ENCODE measurements at places on chromosomes 7 and 10. TPM values are rescaled to one million over a fixed set of nuclear protein-coding genes. Genes with fewer than 3 reads are reported as not detected.

The PAX4 gene
- not detected for total RNA-seq

The SUGCT gene
- total RNA-seq: 5.4 TPM

The MUC3A gene
- total RNA-seq: 43.9 TPM

The HOXA5 gene
- total RNA-seq: not detected

The NSUN5 gene
- 55.8 TPM for total RNA-seq

The IGF2BP3 gene
- 190 TPM for total RNA-seq

The UPK3BL1 gene
- total RNA-seq: 6.4 TPM

The CCT6A gene
- total RNA-seq: 272 TPM

The MYPN gene
- total RNA-seq: not detected

The ZNF722 gene
- not detected for total RNA-seq

GRCh38 chr7:93382362-93382761 is 150.2 kb downstream of the VPS50 start:
- DNase-seq: no peak

- no peak for DNase-seq
Measured at GRCh38 chr7:41536873-41537665, 165.8 kb downstream of the INHBA start.

DNA sequence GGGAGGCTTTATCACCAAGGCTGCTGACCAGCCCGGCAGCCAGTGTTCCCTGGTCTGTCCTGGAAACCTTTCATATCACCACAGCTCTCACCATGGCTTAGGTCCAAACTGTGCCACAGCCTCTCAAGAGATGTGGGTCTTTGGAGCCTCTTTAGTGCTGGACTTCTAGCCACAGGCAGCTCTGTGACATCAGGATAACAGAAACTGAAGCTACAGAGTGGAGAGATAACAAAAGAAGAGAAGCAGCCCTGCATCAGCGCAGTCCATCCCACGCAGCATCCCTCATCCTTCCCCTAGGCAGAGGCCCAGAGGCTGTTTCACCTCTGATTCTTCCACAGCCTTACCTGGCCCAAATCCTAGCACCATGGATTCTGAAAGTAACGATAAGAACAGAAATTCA is 187.9 kb upstream of the KMT2E start:
- DNase-seq: no peak

DNA sequence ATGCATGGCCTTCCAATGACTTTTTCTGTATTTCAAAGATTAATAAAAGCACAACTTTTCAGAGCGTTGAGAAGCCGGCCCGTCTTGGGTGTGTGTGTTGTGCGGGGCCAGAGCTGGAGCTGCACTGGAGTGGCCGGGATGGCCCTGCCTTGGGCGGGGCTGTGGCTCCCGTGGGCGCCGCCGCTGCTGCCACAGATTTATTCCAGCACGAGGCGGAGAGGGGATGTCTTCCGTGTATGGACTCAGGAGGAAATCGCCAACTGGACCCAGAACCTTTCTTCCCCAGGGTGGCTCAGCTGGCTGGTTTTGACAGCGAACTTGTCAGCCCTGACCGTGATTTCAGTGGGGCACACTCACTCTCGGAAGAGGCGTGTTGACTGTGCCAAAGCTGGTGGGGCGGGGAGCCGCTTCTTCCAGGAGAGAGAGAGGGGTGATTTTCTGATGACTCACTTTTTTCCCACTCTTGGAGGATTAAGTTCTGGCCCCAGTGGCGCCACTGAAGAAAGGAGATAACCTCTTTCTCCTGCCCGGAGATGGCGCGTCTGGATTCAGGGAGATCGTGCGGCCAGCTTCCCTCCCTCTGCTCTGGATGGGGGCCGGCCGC is 72.4 kb downstream of the DNAJB6 start:
- DNase-seq: no peak

- DNase-seq: no peak
Measured at GRCh38 chr7:128024151-128024550, 7.1 kb downstream of the LRRC4 start.

DNA sequence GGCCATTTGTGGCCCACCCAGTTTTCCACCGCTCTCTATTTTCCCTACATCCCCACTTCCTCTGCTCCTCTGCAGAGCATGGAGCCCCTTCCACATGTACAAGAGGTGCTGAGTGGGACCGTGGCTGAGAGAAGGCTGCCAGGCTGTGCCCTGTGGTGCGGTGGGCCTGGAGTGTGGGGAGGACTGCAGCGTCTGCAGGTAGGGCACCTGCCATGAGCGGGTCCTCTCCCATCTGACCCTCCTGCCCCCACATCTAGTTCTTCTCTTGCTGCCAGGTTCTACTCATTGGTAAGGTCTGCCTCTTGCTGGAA is 145.6 kb upstream of the FAM20C start:
- no peak for DNase-seq

DNA sequence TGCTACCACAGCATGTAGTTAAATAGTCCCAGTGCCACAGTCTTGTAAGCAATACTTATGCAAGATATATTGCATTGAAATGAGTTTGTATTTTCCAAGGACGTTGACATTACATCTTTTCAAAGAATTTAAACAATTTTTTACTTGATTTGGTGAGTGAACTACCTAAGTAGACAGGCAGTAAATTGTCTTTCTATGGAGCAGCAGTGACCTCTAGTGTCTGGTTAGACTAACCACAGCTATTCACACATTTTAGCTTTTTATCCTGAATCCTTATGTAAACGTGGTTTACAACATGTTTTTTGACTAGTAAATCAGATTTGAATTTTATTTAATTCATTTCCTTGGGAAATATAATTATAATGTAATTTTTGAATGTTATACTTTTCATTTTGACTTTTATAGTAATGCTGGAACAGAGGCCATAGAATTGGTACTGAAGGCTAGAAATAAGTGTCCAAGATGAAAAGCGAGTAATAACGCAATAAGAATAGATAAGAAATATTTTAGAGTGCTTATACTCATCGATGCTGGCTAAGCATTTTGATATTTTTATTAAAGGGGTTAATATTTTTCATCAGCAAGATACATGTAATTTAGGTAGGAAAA is 5.6 kb downstream of the LRRTM3 start:
- DNase-seq: no peak

GRCh38 chr10:123922126-123922525 is 30.5 kb upstream of the CPXM2 start:
- DNase-seq: no peak

DNA sequence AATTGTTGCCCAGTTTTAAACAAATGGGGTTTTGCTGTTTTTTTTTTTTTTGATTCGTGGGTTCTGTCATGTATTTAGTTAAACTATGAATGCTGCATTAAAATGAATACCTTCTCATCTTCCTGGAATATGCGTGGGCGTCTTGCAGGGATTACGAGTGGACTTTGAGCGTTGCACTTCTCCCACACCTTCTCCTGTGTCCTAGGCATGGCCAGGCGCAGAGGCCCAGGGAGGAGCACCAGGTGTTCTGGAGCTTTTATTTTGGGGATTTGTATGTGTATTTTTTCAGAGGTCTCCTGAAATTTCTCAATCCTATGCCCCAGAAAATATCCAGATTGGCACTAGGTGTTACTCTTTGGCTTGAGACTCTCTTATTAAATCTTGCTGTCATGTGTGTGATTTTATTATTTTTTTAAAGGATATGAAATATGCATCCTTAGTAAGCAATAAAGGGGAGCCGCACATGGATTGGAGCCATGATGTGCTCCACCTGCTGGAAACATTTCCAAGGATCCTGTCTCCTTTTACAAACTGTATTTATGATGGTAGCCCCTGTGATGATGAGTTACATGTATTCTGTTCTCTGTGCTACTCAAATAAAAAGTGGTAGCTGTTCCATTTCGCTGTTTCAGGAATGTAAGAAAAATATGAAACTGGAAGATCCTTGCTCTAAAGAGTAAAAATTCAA is 482.2 kb upstream of the KLF6 start:
- no peak for DNase-seq

DNA sequence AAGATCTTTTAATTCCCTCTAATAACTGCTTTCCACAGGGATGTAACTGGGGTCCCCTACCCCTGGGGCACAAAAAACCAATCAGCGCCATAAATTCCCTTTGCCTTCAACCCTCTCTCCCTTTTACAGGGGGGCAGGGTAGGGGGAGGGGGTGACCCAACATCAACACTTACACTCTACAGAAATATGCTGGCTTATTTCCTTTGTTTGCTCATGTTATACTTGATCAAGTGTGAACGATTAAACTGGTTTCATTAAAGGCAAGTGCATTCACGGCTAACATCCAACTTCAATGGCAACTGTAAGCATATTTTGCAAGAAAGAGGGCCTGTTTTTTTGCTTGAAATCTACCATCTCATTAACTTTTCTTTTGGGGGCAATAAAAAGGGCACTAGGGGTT is 2.9 kb downstream of the CTBP2 start:
- DNase-seq: peak; percentile 29

DNA sequence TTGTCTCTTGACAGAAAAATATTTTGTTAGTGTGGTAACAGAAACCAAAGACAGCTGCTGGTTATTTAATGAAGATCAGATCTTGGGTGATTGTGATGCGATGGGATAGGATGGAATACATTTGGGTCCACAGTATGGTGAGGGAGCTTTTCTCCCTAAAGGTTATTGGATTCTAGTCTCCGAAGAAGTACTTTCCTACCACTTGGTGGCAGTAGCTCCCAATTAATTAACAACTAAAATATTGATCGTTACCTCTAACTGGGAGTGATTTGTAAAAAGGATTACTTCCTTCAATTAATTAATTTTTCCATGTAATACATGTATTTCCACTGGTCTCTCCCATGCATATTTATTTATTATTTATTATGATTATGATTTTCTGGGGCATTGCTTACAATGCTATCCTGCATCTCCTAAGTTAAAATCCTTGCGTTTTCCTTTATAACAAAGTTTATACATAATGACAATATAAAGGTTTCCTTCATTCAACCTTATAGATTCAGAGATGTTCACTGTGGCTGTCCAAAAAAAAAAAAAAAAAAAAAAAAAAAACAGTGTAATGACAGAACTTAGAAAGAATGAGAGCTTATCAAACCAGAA is 25.6 kb downstream of the TMEM196 start:
- no peak for DNase-seq
